NCI-H1436 treated with DMSO at 0.1 percent for 48 hours (cell line): ENCODE measurements at places on chromosomes 6 and 20.

DNA sequence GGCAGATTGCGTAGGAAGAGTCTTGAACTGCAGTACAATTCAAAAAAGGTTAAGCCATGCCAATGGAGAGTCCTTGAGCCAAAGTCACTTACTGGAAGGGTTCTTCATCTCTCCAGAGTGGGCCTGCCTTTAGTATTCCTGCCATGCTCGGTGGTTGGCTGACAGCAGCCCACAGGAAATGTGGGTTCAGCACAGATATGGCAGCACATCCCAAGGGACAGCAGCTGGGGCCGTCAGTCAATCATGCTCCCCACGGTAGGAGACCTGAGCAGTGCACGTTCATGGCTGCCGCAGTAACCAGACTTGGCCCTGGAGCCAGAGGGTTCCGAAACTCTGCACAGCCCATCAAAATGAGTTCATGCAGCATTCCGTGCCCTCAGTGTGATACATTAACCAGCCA, 63.6 kb upstream of the SIRPA start:
- no peak for DNase-seq

GRCh38 chr20:32249030-32249738, 28.3 kb upstream of the KIF3B start:
- DNase-seq, result no peak

GRCh38 chr20:275791-276190, 14.8 kb downstream of the C20orf96 start:
- no peak for DNase-seq

DNA sequence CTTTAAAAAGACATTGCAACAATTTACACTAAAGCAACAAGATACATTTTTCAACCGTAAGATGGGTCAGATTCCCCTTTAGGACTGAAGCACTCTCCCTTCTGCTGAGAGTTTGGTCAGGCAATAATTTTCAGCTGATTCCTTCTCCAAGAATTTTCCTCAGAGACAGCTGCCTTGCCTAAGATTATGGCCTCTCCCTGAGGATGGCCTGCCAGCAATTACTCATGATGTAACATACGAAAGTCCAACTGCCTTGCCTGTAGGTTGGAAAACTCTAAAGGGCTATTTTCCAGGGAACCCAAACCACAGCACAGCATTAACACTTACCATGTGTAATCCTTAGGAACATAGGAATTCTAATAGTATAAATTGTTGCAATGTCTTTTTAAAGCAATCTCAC, 229.1 kb upstream of the FLRT3 start:
- no peak for DNase-seq

DNA sequence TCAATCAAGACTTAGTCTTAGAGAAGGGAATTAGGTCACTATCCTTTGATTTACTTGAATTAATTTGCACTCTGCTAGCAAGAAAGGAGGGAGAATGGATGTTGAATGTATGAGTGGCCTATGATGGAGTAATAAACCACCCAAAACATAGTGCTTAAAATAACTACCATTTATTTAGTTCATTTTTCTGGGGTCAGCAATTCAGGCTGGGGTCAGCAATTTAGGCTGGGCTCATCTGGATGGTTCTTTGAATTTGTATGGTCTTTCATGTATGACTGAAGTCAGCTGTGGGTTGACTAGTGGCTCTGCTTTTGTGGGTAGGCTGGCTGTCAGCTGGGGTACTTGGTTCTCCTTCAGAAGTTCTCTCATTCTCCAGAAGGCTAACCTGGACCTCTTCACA, 21.0 kb upstream of the LAMA4 start:
- no peak for DNase-seq
